GOT3 (cell line): ENCODE measurements at places on chromosomes 2 and 18.

DNA sequence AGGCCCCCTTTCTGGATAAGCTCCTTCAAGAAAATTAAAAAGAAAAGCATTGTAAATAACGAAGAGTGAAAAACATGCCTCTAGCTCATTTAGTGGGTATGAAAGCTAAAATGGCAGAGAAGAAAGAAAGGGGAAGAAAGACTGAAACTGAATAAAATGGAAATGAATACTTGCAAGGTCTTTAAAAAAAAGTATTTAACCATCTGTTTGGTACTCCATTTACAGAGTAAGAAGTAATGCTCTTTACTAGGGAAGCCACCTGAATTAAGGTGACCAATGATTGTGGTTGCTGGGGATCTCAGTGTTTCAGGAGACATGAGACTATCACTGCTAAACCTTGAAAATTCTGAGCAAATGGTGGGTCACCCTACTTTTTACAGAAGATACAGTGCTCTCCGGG is 17.7 kb upstream of the ARL5A start:
- no peak for DNase-seq

GRCh38 chr2:240595381-240596079 is 9.0 kb downstream of the CAPN10 start:
- no peak for DNase-seq

- no peak for DNase-seq
Measured at GRCh38 chr2:96109361-96109680, 7.0 kb downstream of the ADRA2B start.

DNA sequence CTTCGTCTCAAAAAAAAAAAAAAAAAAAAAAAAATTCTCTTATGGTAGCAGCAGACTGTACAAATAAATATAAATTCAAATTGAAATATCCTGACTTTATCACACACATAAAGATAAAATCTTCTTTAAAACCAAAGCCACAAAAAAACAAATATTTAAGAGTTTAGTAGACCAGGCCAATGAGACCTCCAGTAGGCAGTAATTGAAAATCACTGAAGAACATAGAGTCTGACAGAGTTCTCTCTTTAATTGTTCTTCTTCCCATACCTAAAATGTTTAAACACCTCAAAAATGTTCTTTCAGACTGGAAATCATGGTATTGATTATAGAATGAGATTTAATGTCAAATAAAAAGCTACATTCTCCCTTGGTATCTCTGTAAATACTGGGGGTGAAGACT is 20.8 kb downstream of the PRPF40A start:
- no peak for DNase-seq

GRCh38 chr2:180446492-180446891 is 439.4 kb upstream of the CWC22 start:
- DNase-seq: no peak

- DNase-seq: no peak
Measured at GRCh38 chr2:98914713-98915580, 21.1 kb downstream of the CRACDL start.

DNA sequence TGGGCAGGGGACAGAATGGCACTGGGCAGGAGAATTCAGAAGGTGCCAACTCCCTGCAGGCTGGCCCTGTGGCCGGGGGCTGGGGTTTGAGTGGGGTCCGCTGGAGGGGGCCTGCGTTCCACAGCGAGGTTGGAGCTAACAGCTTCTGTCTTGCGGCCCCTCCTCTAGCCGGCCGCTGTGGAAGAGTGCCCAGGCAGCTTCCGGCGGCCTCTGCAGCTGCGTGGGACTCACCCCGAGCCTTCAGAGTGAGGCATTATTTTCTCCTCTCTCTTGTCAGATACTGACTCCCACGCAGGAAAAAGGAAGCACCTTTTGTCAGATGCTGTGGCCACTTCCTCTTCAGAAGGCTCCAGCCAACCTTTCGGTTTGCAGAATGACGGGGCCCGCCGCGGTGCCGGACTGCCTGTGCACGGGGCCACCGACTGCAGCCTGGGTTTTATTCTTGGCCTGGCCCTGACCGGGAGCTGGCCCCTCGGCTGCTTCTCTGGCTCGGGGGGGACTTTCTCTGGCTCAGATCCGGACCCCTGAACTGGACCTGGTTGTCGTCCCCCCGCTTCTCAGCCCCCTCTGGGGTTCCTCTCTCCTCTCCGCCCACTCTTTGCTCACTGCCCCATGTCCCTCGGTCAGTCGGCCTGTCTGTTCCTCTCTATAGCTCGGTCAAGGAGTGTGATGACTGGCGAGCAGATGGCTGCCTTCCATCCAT is 40.1 kb downstream of the ARHGAP25 start:
- DNase-seq: no peak

DNA sequence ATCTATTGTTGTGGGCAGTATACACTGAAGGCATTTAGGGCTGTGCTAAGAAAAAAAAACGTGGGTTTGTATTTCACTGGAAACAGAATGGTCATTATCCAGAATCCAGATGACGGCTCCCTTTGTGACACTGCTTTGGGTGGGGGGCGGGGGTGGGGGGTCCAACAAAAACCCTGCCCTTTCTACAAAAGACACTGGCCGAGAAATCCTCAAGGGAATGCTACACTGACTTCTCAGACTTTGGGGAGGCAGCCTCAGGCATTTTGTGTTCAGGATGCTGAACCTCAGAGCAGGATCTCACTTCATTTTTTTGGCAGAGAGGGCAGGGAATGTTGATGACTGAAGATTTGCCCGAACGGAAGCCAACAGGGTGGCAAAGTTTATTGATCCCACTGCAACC is 417.1 kb downstream of the HRH4 start:
- no peak for DNase-seq

- no peak for DNase-seq
Measured at GRCh38 chr2:8663997-8664396, 17.9 kb upstream of the ID2 start.

GRCh38 chr2:203670939-203671338 is 35.5 kb upstream of the CD28 start:
- no peak for DNase-seq

GRCh38 chr2:74525717-74526648 is at the start of gene DQX1:
Gene DQX1, minus strand, starts transcription at chr2:74526231. Its CDS starts 502 bp downstream, at chr2:74525729.
- DNase-seq: no peak

DNA sequence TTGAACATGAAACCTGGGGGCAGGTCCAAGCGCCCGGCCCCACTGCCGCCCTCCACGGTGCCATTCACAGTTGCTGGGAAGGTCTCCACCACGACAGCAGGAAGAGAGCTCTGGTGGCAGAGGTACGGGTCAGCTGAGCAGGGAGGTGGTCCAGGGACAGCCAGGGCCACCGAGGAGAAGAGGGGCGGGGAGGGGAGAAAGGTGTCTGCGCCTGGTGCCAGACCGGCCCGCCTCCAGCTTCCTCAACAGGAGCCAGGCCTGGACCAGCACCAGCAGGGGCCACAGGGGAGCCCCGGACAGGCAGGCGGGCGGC is 56.2 kb downstream of the BIN1 start:
- DNase-seq: no peak

- no peak for DNase-seq
Measured at GRCh38 chr2:17070711-17071110, 405.1 kb upstream of the CYRIA start.

- DNase-seq: no peak
Measured at GRCh38 chr2:10408649-10409579, 39.2 kb downstream of the ODC1 start.

DNA sequence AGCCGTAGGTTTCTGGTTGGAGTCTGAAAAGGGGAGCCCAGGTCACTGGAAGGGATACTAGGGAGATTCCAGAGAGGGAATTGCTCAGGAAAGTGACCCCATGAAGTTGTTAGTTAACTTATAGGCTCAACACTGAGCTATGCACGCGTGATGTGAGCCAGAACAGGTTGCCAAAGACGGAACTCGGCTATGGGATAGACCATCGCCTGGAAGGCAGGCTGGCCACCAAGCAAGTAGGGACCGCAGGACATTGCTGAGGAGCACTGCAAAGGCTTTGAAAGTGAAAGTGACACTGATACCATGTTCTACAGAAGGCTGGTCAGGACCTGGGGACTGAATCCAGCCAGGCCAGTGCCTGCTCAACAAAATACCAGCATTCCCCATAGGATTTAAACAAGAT is 7.3 kb downstream of the FARP2 start:
- DNase-seq: no peak

- DNase-seq: no peak
Measured at GRCh38 chr2:232512602-232513001, 7.6 kb upstream of the PRSS56 start.

- no peak for DNase-seq
Measured at GRCh38 chr2:20427931-20428526, 18.8 kb upstream of the RHOB start.

- no peak for DNase-seq
Measured at GRCh38 chr2:164260506-164260905, 360.8 kb downstream of the GRB14 start.

DNA sequence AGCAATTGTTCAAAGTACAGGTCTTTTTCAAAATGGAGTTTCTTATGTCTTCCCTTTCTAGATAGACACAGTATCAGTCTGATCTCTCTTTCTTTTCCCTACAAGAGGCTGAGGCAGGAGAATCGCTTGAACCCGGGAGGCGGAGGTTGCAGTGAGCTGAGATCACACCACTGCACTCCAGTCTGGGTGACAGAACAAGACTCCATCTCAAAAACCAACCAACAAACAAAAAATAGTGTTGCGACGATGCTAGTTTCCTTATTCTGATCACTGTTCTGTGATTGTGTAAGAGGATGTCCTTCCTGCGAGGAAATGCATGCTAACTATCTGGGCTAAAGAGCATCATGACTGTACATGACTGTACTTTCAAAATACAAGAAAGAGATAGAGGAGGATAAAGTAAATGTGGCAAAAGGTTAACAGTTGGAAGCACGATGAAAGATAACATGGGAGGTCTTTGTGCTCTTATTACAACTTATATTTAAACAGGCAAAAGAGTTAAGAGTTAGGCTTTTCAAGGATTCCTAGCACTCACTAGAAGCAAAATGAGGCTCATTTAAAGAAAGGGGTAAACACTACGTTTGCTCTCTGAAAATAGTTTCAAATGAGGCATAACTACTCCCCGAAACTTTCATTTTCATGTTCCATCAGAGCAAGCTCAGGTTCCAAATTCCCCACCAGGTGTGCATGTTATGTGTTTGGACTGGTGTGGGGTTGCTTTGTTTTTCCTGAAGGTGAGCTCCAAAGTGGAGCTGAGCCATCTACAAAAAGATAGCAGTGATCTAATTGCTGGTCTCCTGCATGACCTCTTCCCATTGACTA is 23.8 kb downstream of the SOWAHC start:
- no peak for DNase-seq

DNA sequence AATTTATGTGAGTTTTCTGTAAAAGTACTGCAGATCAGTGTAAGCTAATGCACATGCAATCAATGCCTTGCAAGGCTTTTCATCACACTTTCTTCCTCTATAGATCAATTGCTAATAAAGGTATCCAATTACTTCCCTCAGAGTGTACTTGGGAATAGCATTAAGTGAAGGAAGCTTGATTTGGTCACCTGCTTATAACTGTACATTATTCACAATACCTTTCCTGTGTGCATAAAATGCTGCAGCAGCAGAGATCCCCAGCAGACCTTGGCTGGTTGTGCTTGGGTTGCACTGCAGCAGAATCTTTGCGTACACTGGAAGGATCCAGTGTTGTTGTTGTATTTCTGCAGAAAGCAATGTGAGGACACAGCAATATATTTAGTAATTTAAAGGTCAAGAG is 18.5 kb upstream of the SCN9A start:
- no peak for DNase-seq

GRCh38 chr2:169002161-169002738 is 28.9 kb downstream of the ABCB11 start:
- no peak for DNase-seq

DNA sequence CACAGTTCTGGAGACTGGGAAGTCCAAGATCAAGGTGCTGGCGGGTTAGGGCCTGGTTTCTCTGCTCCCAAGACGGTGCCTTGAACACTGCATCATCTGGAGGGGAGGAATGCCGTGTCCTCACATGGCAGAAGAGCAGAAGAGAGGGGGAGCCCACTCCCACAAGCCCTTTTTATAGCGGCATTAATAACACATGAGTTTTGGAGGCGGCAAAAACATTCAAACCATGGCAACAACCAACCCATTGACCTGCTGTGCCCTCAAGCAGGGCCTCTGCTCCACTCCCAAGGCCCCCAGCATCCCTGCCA is 62.0 kb downstream of the SMAD7 start:
- DNase-seq: no peak

DNA sequence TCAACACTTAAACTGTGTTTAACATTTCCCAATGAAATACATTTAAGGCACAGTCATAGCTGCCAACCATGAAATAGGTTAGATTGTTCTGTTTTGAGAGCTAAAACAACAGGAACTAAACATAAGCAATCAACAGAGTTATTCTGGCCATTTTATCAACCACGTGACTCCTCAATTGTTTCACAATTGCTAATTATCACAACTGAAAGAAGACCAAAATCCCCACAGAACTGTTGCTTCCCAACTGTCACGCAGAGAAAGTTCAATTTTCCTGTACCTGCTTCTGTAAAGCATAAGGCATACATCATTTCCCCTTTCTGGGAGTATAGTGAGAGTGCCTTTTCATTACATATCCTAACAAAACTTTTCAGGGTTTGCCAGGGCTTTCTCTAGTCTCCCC is 248.6 kb downstream of the EPHA4 start:
- DNase-seq: no peak

GRCh38 chr2:204177251-204177976 is 240.9 kb downstream of the ICOS start:
- no peak for DNase-seq

DNA sequence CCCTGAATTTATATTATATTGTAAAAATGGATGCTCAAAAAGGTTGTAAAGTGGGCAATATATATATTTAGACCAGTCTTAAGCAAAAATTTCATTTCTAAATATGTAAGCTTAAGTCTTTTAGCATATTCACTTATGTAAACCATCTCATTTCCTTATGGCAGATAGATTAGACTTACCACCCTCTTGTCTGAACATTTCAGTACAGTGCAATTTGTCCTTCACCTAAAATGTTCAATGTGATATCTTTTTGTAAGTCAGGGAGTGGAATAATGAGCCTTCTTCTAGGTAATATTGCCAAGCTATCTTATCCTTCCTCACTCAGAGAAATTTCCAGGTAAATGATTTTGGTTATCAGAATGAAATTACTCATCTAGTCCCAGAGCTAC is 92.3 kb downstream of the KLF7 start:
- DNase-seq: no peak

- DNase-seq: no peak
Measured at GRCh38 chr2:136025057-136025973, 39.9 kb upstream of the DARS1 start.

- DNase-seq: no peak
Measured at GRCh38 chr18:22844190-22844589, 88.9 kb upstream of the RBBP8 start.

DNA sequence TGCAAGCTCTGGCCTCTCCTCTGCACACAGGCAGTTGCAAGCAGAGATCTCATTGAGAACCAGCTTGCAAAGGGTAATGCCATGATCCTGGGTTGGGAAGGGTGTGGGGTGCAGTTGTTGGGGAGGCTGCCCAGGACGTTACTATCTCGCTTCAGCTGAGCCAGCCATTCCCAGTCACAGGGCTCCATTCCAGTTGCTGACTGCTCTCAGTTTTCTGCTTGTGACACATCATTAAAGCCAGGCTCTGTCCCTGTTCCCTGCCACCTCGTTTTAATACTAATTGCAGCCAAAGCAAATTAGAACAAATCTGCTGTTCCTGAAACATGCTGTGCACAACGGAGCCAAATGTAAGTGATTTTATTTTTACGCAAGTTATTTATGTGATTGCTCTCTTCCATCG is 62.5 kb upstream of the SMAD2 start:
- no peak for DNase-seq
